ENCODE measurements at places on chromosomes 1 and 21. TPM values are rescaled to one million over a fixed set of nuclear protein-coding genes. Genes with fewer than 3 reads are reported as not detected.

GRCh38 chr1:243234978-243235647, 20.0 kb downstream of the CEP170 start:
- H3K4me3 ChIP-seq = no peak overlapping the region
- H3K4me1 ChIP-seq = no peaks in the 10 kb centered on the region
- no peaks in the 10 kb centered on the region for H3K27me3 ChIP-seq

- H3K4me3 ChIP-seq = no peak overlapping the region
- no peaks in the 10 kb centered on the region for H3K4me1 ChIP-seq
- no peaks in the 10 kb centered on the region for H3K36me3 ChIP-seq
- H3K27me3 ChIP-seq = no peaks in the 10 kb centered on the region
- no peak for DNase-seq
Observed at GRCh38 chr1:23597635-23598388, 38.5 kb upstream of the ID3 start.

DNA sequence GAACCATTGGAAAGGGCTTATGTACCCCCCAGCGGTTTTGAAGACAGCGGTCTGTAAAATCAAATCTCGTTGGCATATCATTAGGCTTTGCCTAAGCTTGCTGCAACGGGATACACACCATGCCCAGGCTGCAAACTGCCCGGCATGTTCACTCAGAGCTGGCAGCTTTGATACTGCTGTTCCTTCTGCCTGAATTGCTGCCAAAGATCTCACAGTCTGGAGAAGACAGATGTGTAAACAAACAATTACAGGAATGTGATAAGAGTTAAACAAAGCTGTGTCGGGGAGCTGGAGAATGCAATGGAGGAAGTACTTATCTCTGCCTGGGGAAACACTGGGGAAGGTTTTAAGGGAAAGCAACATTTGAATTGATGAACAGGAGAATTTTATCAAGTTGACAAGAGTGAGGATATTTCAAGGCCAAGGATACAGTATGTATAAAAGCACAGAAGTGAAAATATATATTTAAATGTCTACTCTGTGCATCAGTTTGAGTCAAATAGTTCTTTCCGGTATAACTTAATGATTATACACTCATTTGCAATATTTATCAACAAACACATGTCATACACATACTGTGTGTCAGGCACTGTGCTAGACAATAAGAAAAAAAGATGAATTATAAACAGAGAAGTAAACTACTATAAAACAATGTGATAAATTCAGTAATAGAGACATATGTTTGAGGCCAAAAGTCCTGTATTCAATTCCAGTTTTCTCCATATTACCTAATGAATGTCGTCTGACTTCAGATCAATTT, 29.9 kb downstream of the CHML start:
- H3K36me3 ChIP-seq = no peaks in the 10 kb centered on the region
- no peak for DNase-seq
- no peaks in the 10 kb centered on the region for H3K27me3 ChIP-seq
- H3K4me1 ChIP-seq = peaks cover 17% of the 10 kb centered on the region
- H3K4me3 ChIP-seq = no peak overlapping the region

SUCO gene
- polyA plus RNA-seq = 4.6 TPM

BMP8B gene
- polyA plus RNA-seq = 0.17 TPM

Measured in liver (tissue), 10 donors.